ENCODE measurements at places on chromosomes 2 and 18. TPM values are rescaled to one million over a fixed set of nuclear protein-coding genes. Genes with fewer than 3 reads are reported as not detected.

GPAT2 gene
- polyA plus RNA-seq = not detected

AQP12A gene
- polyA plus RNA-seq = not detected

LRATD1 gene
- polyA plus RNA-seq = 0.89 TPM

VSNL1 gene
- 0.96 TPM for polyA plus RNA-seq

SOX11 gene
- polyA plus RNA-seq = 3.4 TPM

GALR1 gene
- not detected for polyA plus RNA-seq

SPP2 gene
- polyA plus RNA-seq = 0.30 TPM

FBXO11 gene
- polyA plus RNA-seq = 29.0 TPM

FRZB gene
- polyA plus RNA-seq = 3.5 TPM

SPC25 gene
- 4.8 TPM for polyA plus RNA-seq
